ENCODE measurements at places on chromosomes 6 and 20.

DNA sequence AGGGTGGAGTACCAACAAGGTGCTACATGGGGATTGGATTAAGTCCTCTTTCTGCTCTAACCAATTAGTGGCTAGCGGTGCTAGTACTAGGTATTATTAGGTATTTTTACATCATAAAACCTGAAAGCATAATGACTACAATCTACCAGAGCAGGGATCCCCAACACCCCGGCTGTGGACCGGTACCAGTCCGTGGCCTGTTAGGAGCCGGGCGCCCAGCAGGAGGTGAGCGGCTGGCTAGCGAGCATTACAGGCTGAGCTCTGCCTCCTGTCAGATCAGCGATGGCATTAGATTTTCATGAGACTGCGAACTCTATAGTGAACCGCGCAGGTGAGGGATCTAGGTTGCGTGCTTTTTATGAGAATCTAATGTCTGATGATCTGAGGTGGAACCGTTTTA is 9.1 kb upstream of the CD40 start:
- no peak for DNase-seq

DNA sequence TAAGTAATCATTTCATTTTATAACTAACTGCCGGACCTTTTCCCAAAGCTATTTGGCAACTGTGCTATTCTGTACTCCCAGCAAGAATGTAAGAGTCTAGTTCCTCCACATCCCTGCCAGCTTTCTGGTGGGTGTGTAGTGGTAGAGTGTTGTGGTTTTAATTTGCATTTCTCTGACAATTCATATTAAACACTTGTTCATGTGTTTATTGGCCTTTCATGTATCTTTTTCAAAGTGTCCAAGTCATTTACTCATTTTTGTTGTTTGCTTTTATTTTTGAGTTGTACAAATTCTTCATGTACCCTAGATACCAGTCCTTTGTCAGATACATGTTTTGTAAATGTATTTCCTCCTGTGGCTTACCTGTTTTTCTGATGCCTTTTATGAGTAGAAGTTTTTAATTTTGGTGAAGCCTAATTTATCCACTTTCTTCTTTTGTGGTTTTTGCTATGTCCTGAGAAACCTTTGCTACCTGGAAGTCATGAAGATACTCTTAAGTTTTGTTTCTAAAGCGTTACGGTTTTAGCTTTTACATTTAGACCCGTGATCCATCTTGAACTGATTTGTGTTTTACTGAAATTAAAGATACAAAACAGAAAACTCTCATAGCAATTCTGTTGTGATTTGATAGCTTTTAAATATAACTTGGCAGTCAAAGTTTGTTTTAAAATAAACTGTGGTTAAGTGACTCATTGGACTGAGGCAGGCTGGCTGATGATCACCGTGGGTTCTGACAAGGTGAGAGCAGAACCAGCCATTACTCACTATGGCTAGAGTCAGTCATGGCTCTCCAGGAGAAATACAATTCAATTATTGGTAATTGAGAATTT is 8.0 kb downstream of the MYLIP start:
- DNase-seq, result no peak

DNA sequence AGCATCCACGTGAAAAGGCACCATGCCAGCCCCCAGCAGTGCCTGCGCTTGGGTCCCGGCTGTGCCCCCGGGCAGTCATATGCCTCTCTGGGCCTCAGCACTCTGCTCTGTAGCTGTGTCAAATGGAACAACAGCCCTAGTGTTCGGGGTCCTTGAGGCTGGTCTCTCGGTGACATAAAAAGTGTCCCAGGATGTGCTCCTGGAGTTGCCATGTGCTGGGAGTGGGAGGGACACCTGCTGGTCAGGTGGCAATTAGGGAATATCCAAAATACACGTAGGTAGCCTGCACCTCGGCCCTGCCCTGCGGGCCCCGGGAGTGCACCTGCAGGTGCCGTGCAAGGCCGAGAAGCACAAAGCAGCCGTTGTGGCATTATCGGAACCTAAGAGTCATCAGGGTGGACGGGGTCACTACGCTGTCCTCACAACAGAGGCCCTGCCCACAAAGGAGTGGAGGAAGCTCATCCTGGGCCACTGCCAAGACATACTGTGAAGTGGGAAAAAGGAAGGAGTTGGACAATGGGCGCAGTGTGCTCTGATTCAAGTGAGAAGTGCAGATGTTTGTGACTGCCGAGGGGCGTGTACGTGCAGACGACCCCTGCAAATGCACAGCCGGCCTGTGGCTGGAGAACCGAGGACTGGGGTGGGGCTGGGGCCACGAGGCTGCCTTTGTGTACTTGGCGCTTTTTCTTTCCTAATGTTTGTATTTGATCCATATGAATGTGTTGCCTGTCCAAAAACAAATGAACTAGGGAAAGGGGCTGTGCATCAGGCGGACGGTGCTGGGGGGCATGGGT is 24.6 kb downstream of the SLCO4A1 start:
- DNase-seq, result no peak

- no peak for DNase-seq
These were observed 69.2 kb downstream of the TPD52L1 start for GRCh38 chr6:125222531-125223455.

DNA sequence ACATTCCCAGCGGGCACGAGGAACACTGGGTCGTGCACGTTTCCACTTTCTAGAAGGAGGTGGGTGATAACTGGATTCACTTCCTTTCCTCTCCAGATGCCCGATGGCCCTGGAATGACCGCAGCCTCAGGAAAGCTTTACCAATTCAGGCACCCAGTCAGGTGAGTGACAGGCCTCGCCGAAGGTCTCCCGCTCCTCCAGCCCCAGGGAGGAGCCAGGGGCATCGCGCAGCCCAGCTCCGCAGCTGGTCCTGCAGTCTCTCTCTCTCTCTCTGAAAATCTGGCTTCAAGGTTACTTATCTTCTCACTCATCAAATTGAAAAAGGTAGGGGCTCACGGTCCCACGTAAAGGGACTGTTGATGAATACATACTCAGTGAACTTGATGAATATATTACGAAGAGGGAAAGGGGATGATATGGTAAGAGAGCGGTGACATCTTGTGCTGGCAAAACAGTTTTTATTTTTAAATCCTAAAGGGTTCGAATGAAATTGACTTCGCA is 891 bp downstream of the RIPPLY2 start:
- DNase-seq, result no peak

GRCh38 chr20:39433466-39433865 is 471.3 kb downstream of the DHX35 start:
- DNase-seq, result no peak

- DNase-seq, result no peak
These were observed 262.7 kb downstream of the CD83 start for GRCh38 chr6:14380086-14380820.

GRCh38 chr20:49045440-49046086 is 549 bp upstream of the CSE1L start:
- DNase-seq, result no peak

DNA sequence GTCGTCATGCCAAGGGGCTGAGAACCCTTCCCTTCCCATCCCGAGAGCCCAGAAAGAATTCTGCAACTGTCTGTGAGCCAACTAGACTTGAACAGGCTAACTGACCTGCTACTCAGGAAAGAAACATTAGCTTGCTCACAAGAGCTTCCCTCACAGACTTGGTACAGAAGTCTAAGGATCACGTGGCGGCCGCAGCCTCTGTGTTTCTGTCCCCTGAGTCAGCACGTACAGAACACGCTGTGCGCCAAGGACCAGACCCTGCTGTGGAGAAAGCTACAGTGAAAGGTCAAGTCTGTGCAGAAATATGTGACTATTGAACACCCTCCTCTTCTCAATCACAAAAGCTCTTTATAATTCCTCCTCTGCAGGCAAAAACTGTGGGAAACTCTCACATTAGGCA is 151.3 kb upstream of the QKI start:
- no peak for DNase-seq

DNA sequence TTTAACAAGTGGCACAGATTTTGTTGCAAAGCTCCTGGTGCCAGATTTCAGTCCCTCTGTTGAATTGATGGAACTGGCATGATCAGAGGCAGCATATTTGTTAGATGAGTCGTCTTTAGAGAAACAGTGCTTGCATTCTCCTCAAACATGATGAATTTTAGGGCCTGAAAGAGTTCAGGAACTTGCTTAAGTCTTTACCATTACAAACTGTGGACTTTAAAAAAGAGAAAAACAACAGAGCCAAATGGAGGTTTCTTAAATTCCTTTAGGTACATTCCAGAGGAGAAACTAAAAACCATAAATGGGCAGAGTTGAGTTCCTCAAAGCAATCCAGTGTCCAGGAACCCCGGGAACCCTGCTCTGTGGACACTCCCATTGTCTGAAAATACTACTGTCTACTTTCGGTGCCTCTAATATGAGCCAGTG is 2.5 kb downstream of the GTF2H5 start:
- no peak for DNase-seq

DNA sequence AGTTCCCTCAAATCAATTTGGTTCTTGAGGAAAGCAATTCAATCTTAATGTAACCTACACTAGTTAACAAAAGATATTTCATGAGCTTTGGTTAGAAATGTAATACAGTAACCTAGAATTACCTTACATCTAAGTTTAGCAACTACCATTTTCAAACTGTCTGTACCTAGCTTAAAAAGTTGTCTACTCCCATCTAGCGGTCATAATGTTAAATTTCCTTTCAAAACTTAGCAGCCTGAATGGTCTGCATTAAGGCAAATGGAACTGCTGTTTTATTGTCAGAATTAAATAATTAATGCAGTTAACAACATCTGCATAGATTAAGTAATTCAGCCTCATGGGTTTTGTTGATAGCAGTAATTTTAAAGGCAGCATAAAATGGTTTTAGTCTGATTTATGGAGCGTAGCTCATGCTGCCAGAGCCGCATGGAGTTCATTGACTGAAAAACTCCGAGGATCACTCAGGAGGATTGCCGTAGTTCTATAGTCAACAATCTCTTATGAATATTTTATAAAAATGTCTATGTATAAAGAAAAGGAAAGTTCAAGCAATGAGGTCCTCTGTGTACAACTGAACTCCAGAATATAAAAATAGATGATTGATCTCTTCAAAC is 485.4 kb upstream of the MANEA start:
- DNase-seq, result no peak

- no peak for DNase-seq
These were observed 35.8 kb upstream of the IGF2R start for GRCh38 chr6:159933077-159933476.

GRCh38 chr6:156719395-156719719 is 57.8 kb upstream of the ARID1B start:
- no peak for DNase-seq

GRCh38 chr6:8879334-8879733 is 444.0 kb upstream of the SLC35B3 start:
- no peak for DNase-seq

- no peak for DNase-seq
These were observed 60.2 kb downstream of the DLL1 start for GRCh38 chr6:170230520-170231292.

All from activated CD4-positive, CD25-positive, alpha-beta regulatory T cell (primary cell).